ENCODE measurements at places on chromosomes 4 and X.

DNA sequence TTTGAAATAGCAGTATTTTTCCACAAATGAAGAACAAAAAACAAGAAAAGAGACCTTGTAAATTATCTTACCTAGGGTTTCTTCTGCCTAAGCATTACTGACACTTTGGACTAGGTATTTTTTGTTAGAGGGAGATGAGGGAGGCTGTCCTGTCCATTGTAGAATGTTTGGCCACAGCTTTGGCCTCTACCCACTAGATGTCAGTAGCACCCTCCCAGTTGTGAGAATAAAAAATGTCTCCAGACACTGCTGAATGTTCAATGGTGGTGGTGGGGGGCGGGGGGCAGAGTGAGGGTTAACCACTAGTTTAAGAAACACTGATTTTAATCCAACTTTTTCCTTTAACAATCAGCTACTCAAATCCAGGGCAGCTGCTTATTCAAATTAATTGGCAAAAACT lies 25.8 kb downstream of the OTUD4 start:
- peak; percentile 34 for DNase-seq

GRCh38 chrX:123169247-123169901 lies 14.7 kb upstream of the GRIA3 start:
- no peak for DNase-seq

DNA sequence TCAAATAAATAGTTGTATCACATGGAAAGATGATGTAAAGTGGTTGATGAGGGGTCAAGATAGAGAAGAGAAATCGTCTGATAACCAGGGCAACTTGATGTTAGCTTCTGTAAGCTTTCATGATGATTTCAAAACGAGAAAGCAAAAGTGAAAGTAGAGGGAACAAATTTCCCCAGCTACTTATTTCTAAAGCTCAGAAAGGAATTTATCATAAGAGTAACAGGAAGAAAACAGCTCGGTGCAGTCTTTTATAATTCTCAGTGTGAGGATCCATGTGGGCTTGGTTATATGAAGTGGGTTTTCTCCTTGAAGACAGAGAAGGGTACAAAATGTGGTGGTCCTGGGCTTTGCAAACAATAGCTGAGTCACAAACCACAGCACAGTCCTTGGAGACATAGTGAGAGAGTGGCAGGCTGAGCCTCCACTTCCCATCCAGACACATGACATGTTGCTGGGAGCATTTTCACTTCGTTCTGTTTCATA lies 32.1 kb upstream of the GLRA2 start:
- peak; percentile 20 for DNase-seq

DNA sequence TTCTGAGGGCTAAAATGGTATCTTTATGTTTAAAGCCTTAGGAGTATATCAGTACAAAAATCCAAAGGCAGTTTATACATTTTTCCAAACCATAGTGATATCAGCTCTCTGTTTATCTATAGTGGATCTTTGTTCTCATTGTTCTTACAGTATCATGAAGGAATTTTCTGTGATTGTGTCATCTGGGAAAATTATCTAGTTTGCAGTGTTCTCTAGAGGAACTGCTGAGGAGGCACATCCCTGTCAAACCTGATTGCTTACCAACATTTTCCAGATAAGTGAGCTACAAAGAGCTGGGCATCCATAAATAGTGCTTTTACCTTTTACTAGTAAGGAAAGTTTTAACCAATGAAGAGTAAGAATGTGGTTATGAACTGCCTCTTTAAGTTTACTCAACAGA lies 44.9 kb upstream of the SLC25A31 start:
- no peak for DNase-seq

GRCh38 chr4:630656-631055 lies 5.3 kb downstream of the PDE6B start:
- no peak for DNase-seq

GRCh38 chrX:71652405-71652804 lies 14.9 kb upstream of the LOC101059915 start:
- peak; percentile 86 for DNase-seq

DNA sequence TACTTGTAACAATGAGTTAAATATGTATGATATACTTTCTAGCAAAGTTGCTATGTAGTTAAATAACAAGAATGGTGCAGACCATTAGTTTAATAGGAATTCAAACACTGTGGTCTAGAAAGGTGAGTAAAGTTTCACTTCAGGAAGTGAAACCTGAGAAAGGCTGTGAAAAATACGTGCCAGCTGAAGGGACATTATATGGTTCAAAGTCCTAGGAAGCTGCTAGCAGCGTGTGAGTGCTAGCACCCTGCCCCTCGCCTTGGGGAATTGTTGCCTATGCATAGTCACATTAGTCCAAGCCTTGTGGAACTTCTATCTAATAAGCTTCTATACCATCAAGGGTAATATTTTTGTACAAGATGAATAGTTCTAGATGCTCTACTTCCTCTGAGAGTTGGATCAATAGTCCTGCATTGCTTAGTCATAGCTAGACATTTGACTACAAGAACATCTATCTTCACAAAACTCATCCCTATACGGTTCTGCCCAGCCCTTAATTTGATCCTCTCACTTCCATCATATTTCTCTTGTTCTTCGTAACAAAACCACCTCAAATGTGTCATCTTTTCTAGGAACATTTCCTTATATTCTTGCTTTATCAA lies 45.8 kb upstream of the ARSJ start:
- no peak for DNase-seq

DNA sequence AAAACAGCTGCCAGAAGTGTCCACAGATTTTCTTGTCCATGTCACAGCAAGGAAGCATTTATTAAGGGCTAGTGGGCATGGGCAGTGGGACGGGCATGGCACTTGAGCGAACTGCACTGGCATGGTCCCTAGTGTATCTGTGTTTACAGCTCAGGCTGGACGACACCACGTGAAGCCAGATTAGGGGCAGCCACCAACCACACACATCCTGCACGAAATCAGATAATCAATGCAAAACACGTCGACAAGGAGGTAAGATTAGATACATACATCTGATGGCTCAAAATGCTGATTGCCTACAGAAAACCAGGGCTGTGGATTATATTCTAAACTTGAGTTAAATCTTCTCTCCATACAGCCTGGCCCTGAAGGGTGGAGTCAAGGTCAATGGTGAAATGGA lies 103.8 kb upstream of the ATP6AP2 start:
- DNase-seq, result no peak

- DNase-seq, result no peak
These were observed 353.6 kb upstream of the RPS6KA3 start for GRCh38 chrX:20620306-20620705.

GRCh38 chr4:56606385-56606784 lies 74.7 kb downstream of the HOPX start:
- no peak for DNase-seq

DNA sequence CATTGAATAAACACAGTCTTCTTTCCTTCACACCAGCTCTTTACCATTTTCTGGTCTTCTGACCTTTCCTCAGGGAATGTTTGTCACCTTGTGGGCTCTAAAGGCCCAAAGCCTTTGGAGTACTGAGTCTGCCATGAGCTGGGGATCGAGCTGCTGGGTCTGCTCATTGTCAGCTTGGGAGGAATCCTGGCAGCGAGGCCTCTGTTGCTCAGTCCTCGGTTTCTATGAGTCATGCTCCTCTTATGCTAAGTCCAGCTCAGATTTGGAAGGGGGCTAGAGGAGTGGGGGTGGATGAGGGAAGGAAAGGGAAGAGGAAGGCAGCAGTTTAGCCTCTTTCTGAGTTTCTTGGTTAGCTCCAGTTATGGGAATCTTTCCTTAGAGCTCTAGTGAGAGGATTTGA lies 31.1 kb downstream of the NHSL2 start:
- no peak for DNase-seq

GRCh38 chr4:97593248-97593647 lies 550.0 kb downstream of the STPG2 start:
- no peak for DNase-seq

- DNase-seq, result no peak
These were observed 208.0 kb downstream of the RELL1 start for GRCh38 chr4:37478151-37478550.

DNA sequence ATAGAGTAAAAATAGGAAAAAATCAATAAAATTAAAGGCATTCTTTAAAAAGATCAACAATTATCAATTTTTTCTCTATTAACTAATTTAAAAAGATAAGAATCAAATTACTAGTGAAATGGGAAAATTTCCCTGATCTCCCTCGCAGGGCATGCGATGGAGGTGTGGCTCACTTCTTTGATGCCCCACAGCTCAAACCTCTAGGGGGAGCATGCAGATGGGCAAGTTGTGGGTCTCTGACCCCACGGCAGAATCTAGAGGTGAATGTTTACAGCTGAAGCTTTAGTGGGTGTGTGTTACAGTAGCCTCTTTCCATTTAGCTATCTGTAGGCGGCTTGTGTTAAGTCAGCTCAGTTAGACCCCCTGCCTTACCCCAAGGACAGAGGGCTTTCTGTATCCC lies 1348.8 kb downstream of the PCDH18 start:
- DNase-seq, result no peak

- peak; percentile 66 for DNase-seq
These were observed 70.9 kb downstream of the INTS12 start for GRCh38 chr4:105637408-105638176.

DNA sequence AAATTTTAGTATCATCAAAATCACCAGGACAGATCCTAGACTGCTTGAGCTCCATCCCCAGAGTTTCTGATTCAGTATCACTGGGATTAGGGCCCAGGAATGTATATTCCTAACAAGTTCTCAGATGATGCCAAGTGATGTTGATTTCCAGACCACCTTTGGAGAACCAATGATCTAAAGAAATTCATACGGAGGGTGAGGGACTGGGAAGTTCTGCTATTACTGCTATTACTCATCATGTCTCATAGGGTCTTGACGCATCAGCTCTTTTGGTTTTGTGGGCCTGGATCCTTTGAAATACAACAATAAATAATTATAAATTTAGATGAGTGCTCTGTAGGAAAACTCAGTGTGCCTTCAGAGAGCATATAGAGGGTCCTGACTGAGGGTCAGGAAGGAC lies 59.8 kb upstream of the LGI2 start:
- no peak for DNase-seq

- no peak for DNase-seq
These were observed 23.0 kb downstream of the ZNF721 start for GRCh38 chr4:475962-476361.

- DNase-seq, result no peak
These were observed 1520.7 kb upstream of the PCDH7 start for GRCh38 chr4:29199485-29199884.

DNA sequence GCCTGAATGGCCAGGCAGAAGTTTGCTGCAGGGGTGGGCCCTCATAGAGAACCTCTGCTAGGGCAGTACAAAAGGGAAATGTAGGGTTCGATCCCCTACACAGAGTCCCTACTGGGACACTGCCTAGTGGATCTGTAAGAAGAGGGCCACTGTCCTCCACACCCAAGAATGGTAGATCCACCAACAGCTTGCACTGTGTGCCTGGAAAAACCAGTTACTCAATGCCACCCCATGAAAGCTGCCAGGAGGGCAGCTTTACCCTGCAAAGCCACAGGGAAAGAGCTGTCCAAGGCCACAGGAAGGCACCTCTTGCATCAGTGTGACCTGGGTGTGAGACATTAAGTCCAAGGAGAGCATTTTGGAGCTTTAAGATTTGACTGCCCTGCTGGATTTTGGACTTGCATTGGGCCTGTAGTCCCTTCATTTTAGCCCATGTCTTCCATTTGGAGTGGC lies 781.6 kb downstream of the TRAM1L1 start:
- no peak for DNase-seq

- peak; percentile 77 for DNase-seq
These were observed 692 bp downstream of the FAM241A start for GRCh38 chr4:112145790-112146501.

DNA sequence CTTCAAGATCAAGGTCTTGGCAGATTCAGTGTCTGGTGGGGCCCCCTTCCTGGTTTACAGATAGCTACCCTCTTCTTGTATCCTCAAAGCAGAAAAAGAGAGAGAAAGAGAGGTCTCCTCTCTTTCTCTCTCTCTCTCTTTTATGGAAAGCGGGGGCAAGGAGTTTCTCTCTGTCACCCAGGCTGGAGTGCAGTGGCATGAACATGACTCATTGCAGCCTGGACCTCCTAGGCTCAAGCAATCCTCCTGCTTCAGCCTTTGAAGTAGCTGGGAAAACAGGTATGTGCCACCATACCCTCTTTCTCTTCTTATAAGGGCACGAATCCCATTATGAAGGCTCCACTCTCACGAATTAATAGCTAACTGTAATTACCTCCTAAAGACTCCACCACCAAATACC lies 20.2 kb downstream of the RAB9B start:
- DNase-seq, result no peak

DNA sequence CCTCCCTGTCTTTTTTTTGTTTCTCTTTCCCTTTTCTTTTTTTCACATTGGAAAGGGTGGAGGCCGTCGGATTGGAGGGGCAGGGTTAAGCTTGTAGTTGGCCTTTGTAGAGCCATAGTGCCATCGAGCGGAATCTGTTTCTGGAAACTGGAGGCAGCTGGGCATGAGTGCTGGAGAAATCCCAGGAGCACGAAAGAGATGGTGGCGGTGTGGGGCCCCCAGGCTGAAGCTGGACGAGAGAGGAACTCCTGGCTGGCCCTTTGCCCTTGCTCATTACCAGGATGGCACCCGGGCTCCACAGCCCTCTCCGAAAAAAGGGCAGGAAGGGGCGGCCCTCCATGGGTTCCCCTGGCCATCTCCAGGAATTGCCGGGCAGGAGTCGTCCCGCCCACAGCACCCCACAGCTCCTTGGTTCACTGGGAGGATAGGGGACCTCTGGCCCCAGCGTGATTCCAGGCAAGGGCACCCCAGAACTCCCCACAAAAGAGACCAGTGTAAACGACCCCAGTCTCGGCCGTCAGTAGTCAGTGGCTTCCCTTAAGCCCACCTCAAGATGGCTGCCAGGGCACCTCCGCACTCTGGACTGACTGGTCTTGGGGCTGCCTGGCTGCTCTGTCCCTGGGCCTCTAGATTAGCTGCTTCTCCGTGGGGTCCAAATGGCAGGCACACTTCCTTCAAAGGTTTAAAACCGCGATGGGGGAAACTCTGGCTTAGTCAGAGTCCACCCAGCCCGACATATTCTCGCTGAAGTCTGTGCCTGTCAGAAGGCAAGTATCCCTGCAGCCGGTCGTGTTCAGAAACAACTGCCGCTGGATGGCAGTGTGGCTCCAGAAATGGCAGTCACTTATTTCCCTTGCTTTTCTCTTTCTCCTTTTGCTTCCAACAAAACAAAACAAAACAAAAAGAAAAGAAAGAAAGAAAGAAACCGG lies 74.1 kb downstream of the NBDY start:
- DNase-seq, result no peak

- DNase-seq, result peak; percentile 59
These were observed at the start of gene MID2 for GRCh38 chrX:107825698-107826237. MID2 (plus strand) TSS chrX:107825866; CDS start chrX:107826427, 561 bp downstream.

DNA sequence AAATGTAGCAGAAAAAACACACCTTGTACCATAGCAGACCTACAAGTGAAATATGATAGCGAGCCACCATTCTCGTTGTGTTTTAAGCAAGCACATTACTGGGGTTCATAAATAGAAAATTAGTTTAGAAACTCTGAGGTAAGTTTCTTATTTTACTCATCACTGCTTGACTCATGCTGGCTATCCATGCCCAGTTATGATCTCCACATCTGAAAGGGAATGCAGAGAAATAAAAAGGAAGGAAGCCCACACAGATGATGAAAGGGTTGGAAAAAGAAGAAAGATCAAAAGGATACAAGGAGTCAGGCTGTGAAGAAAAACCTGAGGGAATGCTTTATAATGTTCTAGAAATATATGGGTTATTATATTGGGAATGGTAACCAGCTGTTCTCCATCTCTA lies 54.5 kb downstream of the CAMK2D start:
- DNase-seq, result no peak

All from KBM-7 (cell line).